ENCODE measurements at places on chromosomes 5 and 9.

DNA sequence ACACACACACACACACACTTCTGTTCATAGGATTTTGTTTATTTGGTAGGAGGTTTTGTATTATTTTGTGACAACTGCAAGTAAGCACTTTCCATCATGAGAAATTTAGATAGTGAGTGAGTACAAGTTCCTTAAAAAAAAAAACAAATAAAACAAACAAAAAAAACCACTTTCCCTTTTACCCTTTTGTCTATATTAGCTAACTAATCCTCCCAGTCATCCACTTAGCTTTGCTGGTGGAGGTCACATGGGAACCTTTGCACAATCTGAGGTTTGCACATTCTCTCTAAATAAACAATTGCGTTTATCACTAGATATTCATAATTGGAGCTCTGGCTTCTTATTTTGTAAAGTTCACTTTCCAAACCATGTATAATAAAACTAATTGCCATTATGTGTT is 6.8 kb downstream of the ITGA1 start:
- no peak for DNase-seq

GRCh38 chr5:173457482-173457881 is 129.3 kb upstream of the STC2 start:
- DNase-seq = no peak

DNA sequence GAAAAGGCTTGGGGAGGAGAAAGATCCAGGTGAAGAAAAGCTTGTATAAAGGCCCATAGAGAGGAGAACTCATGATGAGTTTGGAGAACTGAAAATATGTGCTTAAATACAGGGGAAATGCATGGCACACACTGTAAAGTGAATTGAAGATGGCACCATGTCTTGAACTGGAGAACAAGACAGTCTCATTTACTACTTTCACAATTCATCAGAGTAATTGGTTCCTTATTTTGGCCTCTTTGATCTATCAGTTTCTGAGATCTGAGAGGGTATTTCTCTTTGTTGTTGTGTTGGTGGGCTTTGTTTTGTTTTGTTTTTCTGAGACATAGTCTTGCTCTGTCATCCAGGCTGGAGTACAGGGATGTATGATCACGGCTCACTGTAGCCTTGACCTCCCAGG is 98.2 kb downstream of the CEMIP2 start:
- DNase-seq = no peak

DNA sequence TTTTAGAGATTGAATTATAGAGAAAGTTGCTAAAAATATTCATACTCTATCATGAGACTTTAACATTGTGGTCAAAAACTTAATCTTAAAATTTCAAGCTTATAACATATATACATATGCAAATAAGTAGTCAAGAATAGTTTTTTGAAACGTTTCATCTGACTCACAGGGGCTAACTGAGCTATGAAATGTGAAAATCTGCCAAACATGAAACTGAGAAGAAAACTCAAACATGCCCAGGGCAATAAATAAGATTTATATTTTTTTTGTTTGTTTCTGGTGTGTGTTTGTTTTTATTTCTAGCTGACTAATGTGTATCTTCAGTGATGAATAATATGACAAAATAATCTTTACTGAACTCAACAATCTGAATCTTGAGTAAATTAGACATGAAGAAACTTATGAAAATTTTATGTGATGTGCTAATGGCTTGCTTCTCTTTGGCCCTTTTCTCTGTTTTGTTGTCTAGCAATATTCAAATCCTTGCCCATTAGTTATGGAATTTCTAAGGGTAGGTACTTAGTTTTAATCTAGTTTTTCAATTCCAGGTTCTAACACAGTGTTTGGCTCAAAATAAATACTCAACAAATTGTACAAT is 99.9 kb downstream of the FAM174A start:
- DNase-seq = no peak

- DNase-seq = peak; percentile 29
Observed at GRCh38 chr5:68962757-68963484, 130.9 kb upstream of the SLC30A5 start.

DNA sequence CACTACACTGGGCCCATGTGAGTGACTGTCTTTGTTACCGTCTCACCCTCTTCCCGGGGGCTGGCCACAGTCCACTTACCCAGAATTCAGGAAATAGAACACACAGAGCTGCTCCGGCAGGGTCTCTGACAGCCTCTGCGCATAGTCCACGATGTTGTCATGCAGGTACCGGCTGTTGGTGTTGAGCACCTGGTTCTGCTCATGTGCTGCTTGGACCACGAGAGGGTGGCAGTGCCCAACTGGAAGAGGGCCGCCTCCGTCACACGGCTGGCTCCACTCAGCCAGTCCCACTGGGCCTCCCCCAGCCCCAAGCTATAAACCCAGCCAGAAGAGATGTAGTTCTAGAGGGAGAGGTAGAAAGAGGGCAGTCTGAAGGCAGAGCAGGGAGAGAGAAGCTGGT is 2.7 kb downstream of the PHYKPL start:
- DNase-seq = no peak
